Activated naive CD4-positive, alpha-beta T cell (primary cell): ENCODE measurements at places on chromosomes 1 and 21.

DNA sequence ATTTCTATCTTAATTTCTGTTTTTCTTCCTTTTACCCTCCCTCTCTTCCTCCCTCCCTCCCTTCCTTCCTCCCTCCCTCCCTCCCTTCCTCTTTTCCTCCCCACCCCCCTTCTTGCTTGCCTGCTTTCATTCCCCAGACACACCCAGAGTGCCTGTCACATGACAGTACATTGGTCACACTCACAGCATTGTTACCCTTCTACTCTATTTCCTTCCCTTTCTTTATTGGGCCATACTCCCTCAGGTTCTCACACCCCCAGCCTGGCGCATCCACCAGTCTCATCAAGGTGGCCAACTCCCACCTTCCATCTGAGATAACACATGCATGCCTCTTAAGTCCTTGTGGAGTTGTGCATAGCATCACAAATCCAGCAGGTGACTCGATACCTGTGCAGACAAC, 10.9 kb downstream of the TMPRSS3 start:
- DNase-seq = no peak

DNA sequence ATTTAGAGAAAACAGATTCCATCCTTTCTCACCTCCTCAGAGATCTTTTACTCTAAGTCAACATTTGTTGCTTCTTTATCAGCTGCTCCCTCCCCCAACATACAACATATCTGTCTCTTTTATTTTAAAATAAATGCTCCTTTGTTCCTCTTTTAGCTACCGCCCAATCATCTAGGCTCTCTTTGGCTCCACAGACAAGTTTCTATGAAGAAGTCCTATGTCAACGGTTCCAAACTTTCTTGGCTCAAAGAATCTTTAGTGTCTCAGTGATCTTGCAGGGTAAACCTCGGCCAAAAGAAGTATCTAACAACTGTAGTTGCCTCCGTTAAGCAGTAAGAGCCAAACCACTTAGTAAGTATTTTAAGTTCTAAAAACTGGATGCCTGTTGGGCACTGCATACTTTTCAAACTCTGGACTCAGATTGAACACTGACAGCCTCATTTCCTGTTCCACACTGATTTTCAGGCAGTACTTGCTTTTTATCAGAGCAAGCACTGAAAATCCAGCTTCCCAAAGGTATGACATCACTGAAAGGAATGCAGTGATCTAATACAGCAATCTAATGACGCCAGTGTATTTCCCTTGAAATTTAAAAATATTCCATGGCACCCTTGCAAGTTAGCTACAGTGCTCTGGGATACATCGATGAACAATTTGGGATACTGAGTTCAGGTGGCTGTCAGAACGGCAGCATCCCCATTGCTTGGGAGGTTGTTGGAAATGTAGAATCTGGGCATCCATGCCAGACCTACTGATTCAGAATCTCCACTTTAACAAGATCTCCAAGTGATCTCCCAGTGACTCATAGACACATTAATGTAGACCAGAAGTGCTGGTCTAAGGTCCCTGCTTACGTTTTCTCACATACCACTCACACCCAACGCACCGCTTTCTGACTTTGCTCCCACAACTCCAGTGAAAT, 26.8 kb downstream of the EGLN1 start:
- no peak for DNase-seq

GRCh38 chr1:153548722-153549688, at the start of gene S100A3:
Gene S100A3, minus strand, starts transcription at chr1:153549258. Its CDS starts 773 bp downstream, at chr1:153548485.
- no peak for DNase-seq

DNA sequence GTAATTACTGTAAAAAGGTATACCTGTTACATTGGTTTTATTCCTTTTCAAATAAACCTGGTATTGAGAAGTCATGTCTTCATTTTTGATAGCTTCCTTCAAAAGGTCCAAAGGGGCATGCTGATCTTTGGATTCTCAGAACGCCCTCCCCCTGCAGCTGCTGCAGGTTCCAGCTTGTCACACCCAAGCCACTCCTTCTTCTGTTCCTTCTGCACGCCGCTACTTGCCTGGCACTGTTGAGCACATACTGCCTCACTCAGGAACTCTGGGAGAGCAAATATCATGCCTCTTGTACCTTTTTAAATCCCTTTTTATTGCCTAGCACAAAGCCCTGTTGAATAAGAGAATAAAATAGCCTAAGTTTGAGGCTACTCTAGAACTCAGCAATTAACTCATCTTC, 136.9 kb downstream of the BARHL2 start:
- DNase-seq = no peak

DNA sequence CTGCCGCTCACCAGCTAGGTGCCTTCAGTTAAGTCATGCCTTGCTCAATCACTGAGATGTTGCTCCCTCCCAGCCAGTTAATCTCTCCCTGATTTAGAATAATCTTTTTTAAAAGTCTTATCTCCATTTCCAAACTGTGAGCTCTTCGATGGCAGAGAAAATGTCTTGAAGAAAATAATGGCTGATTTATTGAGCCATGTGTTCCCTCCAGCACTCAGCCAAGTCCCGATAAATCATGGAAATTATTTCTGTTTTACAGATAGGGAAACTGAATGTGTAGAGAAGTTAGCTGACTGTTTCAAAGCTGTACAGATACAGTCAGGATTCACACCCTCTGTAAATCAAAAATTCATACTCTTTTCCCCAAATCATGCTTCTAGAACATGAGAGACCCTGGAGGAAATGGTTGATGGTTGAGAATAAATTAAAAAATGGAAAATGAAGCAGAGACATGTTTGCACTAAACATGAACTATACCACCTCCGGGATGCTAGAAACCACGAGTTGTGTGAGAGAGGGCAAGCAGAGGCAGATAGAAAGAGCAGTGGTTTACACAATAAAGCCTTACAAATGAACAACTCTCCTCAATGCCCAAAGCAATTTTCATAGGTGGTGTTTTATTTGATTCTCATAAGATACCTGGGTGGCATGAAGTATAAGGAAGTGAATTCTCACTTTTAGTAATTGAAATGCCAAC, 376.4 kb downstream of the PLPP3 start:
- DNase-seq = no peak

DNA sequence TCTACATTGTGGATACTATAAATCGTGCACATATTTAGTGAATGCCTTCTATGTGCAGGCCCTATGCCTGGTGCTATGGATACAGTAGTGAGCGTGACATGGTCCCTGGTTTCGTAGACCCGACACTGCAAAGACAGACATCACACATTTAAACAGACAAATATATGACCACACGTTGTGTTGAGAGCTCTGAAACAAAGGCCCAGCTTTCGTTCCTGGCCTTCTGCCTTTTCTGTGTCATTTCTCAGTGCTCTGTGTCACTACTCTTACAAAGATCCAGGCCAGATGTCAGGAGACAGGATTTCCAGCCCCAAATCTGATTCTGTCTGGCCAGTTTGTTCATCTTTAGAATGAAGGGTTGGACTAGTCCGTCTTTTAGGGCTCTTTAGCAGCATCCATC, 19.3 kb upstream of the TRABD2B start:
- no peak for DNase-seq

GRCh38 chr1:42847721-42848460, 1.5 kb downstream of the ZNF691 start:
- no peak for DNase-seq

GRCh38 chr21:14617871-14618270, 71.8 kb upstream of the SAMSN1 start:
- no peak for DNase-seq

DNA sequence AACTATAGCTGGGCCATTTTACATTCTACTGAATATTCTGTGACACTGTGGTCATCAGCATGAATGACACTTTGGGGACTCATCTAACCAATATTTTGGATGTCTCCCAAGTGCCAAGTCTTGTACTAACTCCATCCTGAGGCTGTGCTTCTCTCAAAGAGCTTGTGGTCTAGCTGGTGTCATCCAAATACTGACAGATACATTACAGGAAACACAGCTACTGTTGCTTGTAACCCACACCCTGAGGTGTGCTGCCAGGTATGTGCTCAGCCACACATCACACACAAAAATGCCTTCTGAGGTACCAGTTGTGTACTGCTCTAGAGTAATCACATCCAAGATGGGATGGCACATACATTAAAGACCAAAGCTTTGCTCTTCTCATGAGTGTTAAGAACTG, 81.6 kb downstream of the ST6GALNAC5 start:
- no peak for DNase-seq

GRCh38 chr1:106952776-106953175, 103.7 kb upstream of the PRMT6 start:
- DNase-seq = no peak

- no peak for DNase-seq
Observed at GRCh38 chr1:42949312-42950115, 9.2 kb downstream of the SLC2A1 start.

GRCh38 chr1:21586846-21587601, 77.8 kb downstream of the ALPL start:
- no peak for DNase-seq

DNA sequence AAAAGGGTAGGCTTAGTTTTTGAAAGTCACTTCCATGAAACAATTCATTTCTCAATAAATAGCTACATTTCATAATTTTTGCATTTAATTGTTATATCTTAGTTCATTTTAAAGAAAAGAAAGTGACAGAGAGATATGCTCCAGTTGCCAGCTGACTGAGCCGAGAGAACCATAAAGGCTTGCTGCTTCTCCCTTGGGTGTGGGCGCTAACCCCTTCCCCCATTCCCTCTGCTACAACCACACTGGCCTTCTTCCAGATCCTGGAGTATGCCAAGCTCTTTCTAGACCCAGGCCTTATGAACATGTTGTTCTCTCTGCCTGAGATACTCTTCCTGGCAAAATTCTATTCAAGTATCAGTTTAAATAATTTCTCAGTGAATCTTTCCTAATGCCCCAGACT, 12.3 kb downstream of the SORT1 start:
- no peak for DNase-seq

DNA sequence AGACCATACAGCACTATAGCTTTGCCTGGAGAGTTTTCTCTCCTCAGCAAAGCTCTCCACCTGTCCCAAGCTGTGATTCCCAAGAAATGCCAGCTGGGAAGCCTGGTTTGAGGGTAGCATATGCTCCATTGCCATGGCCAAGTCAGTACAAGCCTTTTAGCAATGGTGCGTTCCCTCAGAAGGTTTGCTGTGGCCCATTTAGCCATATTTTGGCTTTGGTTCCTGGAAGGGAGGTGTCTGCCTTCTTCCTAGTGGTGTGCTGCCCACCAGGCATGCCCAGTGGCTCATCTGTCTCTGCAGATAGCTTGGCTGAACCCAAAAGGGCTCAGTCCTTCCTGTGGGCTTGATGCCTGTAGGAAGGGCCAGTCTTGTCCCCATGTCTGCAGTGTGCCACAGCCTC, 32.4 kb downstream of the GALNT2 start:
- DNase-seq = no peak

DNA sequence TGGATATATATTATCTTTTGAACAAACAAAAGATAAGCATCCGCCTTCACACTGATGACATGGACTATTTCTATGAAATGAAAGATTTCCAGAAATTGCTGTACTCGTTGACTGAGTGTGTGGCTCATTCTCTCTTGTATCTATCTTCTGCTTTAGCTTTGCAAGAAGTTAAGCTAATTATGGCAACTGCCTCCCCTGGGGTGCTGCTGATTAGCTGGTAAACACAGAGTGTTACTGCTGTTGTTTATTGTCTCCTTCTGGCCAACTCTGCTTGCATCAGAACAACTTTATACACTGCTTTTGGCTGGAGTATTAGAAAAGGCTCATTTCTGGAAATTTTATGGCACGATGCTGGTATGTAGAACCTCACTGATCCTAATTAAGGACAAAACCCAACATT, 95.6 kb upstream of the SNX7 start:
- no peak for DNase-seq
